Cardiac septum (tissue), 1 donor: ENCODE measurements at places on chromosomes 5 and 9. TPM values are rescaled to one million over a fixed set of nuclear protein-coding genes. Genes with fewer than 3 reads are reported as not detected.

Gene GNA14
- 2.7 TPM for total RNA-seq

Gene ENC1
- 6.6 TPM for total RNA-seq

Gene NTNG2
- 7.7 TPM for total RNA-seq

Gene ADAMTS16
- total RNA-seq, result not detected

Gene CYLC2
- total RNA-seq, result not detected

DNA sequence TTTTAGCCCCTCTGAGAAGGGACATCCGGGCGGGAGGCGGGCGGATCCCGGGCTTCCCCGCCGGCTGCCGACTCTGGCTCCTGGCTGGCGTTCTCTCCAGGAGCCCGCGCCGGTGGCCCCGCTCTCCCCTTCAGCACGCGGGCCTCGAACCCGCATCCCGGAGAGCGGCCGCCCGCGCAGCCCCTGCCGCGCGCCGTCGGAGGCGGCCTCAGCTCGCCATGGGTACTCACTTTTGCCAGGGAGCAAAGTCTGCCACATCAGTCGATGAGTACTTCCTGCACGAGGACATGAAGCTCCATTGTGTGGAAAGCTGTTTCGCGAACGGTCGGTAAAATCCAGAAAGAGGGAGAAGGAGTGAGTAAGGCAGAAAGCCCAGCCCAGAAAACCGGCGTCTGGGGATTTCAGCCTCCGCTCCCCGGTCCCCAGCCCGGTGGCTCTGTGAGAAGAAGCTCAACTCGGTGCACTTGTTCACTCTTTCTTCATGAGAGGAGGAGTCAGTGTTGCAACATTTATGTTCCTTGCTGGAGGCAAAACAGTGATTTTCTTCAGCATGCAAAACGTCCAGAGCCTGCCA, at the start of gene PRLR:
TSS of gene PRLR (minus strand) at position 450 of the 574 bp plus-strand sequence. CDS start 140,867 bp downstream, outside the sequence.
- DNase-seq, result no peak

DNA sequence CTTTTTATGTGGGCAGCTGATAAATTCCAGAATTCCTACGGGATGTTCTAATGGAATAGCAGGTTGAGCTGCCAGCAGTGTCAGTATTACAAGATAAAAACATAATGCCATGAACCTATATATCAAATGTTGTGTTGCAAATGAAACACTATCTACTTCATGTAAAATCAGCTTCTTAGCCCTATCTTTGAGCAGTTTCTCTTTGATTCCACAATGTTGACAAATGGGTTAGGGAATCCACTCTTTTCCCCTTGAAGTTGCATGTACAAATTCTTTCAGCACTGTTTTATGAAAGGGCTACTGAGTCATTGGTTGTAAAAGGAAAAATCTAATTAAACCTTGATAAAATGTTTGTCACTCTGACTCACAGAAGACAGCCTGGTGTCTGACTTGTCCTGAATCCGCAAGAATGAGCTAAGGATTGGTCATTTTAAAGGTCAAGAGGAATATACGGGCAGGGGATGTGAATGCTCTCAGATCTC, 950.6 kb upstream of the NUDT12 start:
- DNase-seq, result no peak

- DNase-seq, result no peak
Observed at GRCh38 chr5:45454114-45454513, 242.1 kb downstream of the HCN1 start.

DNA sequence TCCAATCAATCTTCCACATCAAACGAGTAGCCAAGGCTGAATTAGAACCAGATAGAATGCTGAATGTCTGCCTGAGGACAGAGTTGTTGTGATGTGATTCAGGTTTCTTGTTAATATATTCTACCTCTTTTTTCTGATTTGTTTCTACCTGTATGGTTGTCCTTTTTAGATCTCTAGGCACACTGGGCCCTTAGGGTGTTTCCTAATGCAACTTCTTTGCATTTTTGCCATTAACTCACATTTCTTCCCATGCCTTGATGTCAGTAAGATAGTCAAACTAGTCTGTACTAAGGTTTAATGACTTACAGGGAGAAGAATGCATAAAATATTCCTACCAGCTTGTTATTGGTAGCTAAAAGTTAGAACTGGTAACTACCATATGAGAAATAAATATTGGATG, 413.6 kb downstream of the CCDC171 start:
- no peak for DNase-seq

DNA sequence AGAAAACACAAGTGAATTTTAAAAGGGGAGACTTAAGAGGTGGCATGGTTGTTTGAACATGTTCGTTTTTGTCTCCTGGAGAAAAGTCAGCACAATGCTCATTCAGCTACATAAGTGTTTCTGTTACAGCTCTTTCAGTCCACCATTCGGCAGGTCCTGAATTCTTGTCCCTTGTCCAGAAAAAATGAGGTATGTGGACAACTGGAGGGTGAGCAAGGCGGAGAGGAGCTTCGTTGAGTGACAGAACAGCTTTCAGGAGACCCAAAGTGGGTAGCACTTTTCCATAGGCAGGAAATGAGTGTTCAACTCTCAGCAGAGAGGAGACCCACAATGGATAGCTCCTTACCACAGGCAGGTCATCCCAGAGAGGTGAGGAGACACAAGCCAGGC, 4.9 kb downstream of the PDCD1LG2 start:
- DNase-seq, result no peak

GRCh38 chr5:113897748-113898147, 384.3 kb downstream of the YTHDC2 start:
- DNase-seq, result no peak

DNA sequence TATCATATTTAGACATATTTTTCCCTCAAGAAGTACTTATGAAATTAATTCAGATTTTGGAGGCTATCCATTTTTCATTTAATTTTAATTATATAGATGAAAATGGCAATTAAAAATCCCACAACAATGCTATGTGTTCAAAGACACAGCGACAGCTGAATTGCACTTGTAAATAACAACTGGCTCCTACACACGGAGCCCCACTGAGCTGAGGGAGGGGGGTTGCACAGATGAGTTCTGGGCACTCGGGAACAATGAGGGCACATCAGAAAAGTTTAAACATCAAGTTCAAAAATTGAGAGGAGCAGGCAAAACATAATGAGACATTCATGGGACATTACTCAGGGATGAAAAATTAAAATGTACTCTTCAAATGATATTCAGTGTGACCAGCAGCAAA, 104.9 kb downstream of the MARCHF3 start:
- DNase-seq, result no peak

GRCh38 chr9:27365707-27366376, 68.9 kb upstream of the EQTN start:
- DNase-seq, result no peak

GRCh38 chr5:154652746-154653417, 102.3 kb upstream of the LARP1 start:
- DNase-seq, result peak; percentile 51
